ENCODE measurements at places on chromosomes 7 and 10.

- peak; percentile 52 for DNase-seq
Observed at GRCh38 chr7:79506481-79506880, 53.0 kb upstream of the MAGI2 start.

GRCh38 chr10:113132591-113133121, 182.6 kb downstream of the TCF7L2 start:
- DNase-seq: peak; percentile 77

DNA sequence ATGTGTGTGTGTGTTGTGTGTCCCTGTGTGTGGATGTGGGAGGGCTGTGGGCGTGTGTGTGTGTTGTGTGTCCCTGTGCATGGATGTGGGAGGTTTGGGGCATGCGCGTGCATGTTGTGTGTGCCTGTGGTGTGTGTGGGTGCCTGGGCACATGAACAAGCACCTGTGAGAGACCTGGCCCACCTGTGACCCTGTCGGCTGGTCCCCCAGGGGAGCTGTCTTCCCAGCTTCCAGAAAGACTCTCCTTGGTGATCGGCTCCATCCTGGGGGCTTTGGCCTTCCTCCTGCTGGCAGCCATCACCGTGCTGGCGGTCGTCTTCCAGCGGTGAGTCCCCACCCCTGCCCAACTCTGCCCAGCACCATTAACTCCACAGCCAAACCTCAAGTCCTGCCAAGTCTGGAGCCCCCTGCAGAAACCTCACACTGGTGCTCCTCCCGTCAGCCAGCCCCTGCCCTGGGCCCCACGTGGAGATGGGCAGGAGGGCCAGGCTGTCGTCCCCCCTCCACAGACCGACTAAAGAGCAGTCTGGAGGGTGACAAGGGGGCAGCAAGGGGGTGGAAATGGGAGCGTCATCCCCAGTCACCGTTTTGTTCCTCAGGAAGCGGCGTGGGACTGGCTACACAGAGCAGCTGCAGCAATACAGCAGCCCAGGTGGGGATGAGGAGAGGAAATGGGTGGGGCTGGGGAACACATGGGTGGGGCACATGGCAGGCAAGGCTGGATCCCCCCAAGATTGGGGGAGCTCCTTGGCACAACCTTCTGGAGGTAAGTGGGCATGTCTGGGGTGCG, 12.7 kb downstream of the EPHB6 start:
- no peak for DNase-seq

DNA sequence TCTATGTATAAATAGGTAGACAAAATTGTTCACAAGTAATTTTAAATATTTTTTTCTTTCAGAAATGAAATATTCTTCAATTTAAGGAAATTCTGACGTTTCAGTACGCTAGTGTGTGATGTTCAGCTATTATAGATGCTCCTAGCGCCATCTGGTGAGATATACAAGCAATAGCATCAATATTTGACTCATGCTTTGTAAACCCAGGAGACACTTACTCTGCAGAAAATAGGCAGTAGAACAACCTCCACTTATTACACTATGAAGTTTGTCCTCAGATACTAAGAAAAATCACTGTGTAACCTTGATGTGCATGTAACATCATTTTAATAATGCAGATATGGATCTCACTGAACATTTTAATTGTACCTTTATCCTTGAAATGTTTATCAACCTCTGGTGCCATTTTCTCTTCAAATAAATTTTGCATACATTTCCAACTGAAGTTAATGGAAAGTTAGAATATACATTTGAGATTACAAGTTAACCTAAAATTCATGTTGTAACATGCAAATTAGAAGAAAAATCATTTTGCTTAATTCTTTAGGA, 151.5 kb upstream of the FAM3C start:
- no peak for DNase-seq

DNA sequence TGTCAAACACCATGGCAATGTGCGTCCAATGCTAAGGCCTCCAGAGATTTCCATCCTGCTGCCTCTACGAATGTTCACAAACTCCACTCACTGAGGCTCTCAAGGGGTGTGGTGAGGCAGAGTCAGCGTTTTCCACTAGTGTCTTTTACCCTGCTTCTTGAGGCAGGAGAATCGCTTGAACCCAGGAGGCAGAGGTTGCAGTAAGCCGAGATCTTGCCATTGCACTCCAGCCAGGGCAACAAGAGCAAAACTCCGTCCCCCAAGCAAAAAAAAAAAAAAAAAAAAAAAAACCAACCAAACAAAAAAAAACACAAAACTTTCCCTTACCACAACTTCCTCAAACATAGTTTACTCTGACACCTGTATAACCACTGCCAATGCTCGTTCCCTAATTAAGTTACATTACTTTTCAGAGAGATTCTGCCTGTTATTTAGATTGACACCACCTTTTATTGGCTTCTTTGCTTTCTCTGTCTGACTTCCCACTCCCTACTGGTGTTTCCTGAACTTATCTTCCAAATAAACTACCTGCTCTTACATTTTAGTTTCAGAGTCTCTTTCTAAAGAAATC, 102.1 kb upstream of the ZNF746 start:
- no peak for DNase-seq

GRCh38 chr7:26403640-26404039, 112.0 kb downstream of the SNX10 start:
- DNase-seq: no peak

- peak; percentile 20 for DNase-seq
Observed at GRCh38 chr7:128791121-128791971, at the start of gene CCDC136. Gene CCDC136 (plus strand): TSS chr7:128791968. CDS start chr7:128792412, 444 bp downstream.

GRCh38 chr10:100020142-100020885, 10.6 kb upstream of the DNMBP start:
- no peak for DNase-seq

GRCh38 chr10:44233561-44234482, 151.1 kb downstream of the CXCL12 start:
- peak; percentile 69 for DNase-seq

DNA sequence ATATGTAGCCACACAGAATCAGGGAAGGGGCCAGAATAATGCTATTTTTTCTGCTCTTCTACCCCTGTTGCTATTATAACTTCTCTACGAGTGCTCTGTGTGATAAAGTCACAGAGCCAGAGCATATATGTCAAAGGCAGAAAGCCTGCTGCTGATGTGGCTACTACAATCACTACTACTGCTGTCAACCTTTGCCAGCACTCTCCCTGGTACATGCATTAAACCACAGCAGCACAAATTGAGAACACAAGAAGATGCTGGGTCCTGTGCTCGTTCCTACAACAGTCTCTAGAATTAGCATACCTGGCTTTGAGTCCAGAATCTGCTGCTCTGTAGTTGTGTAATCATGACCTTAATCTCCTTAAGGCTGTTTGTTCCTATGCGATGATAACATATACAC, 108.6 kb downstream of the SEMA3A start:
- DNase-seq: no peak

GRCh38 chr7:2501947-2502646, 17.5 kb upstream of the LFNG start:
- no peak for DNase-seq

DNA sequence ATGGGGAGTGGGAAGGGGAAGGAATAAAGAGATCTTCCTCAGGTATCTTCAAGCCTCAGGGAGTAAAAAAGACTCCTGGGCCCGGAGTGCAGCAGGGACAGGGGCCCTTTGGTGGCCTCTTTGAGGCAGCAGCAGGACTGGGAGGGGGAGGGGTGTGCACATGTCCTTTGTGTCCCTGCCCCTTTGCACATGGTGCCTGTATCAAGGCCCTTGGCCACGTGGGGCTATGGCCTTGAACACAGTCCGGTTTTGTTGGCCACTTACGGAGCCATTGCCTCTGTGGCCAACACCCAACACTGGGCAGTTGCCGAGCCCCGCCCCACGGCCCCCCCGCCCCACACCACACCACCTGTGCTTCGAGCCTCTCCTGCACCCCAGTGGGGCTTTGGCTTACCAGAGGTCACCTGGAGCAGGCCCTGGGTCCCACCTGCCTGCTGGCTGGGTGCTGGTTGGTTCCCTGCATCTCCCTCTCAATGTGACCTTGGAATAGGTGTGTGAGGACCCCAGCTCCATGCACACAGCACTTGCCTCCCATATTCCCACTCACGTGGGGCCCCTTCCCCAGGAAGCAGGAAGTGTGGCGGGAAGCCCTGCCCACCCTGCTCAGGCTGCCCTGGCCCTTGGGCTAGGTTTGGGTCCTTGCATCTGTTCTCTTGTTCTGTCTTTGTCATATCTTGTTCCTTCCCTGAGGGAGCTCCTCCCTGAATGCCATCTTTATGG, 5.4 kb downstream of the SAP25 start:
- DNase-seq: no peak

- peak; percentile 20 for DNase-seq
Observed at GRCh38 chr10:61589547-61590243, 73.0 kb upstream of the CABCOCO1 start.

DNA sequence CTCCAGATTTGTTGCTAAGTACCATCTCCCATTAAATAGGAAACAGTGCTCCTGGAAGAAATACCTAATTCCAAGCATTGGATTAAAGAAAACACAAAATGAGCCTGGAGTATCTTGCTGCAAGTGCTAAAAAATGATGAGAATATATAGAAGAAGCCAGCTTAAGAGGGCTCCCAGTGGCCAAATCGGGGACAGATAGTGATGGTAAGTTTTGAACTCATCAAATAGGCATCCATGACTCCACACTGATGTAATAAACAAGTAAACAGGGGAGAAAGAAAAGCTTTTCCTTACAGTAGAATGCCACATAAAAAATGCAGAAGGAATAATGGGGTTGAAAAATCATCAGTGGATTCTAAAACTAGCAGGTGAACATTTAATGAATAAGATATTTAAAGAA, 72.4 kb downstream of the CTTNBP2 start:
- DNase-seq: no peak

DNA sequence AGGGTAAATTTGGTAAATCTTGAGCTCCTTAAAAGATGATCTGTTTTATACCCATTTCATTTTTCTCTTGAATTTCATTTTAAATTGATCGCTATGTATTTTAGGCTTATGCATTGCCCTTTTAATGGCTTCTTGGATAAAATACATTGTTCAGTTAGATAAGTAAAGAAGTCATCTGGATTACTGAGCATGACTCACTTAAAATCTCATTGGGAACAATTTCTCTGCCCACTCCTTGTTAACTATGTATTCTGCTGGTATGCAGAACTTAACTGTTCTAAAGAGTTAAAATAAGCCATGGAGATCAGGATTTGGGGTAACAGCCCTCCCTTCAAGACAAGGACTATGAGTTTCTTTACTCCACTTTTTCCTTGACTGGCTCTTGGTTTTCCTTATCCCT, 134.2 kb downstream of the SND1 start:
- no peak for DNase-seq

DNA sequence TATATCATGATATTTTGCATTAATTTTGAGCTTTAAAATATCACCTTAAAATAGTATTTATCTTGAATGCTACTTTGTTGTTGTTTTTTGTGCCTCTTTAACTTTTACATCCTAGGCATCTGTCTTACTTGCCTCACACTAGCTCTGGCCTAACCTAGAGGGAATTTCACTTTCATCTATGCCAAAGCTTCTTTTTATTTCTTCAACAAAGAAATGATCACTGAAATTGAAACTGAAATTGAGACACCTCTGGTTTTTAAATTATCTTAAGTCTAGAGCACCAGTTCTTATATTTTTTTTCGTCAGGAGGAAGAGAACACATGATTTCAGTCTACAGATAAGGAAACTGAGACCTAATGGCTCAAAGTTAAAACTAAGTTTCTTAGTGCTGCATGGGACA, 3.5 kb upstream of the SCIN start:
- DNase-seq: no peak

DNA sequence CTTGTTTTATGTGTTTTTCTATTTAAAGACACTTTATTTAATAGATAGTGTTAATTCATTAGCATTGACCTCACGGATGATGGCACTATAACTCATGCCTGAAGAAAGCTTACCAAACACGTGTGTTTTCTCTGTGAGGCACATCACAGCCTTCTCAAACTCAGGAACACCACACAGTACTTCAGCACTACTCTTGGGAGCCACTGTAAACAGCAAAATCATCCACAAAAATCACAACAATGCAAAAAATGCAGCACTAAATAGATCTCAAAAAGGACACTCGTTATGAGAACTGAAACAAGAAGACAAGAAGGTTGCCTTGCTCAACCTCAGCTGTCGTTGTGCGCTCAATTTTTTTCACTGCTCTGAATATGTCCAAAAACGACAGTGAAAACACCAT, 12.0 kb upstream of the PARP12 start:
- DNase-seq: no peak

- no peak for DNase-seq
Observed at GRCh38 chr7:106167439-106168136, 55.5 kb upstream of the SYPL1 start.

DNA sequence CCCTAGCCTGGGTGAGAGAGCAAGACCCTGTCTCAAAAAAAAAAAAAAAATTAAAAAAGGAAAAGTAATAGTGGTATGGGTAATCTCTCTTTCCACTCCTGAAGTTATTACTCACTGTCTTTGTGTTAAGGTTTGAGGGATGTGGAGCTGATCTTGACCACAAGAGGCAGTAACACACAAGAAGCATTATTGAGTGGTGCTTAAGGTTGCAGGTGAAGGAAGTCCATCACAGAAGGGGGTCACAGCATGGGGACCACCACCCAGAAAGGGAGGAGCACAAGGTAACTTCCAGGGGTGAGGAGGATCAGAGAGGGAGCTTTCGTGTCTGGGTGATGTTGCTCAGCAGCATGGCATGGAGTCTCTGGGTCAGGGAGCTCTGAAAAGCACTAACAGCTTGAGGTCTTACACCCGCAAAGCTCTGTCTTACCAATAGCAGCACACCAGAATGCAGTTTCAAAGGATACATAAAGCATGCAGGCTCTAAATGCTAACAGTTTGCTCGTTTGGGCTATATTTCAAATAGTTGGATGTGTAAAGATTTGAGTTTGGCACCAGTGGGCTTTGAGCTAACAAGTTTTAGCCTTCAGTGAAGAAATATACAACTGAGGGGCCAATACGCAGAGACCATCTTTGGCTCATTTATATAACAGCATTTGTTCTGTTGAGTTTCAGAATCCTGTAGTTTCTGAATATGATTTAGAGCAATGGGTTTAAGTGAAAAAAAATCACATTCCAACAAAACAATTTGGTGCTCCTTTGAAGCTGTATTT, 100.4 kb upstream of the DNAJC1 start:
- DNase-seq: no peak

DNA sequence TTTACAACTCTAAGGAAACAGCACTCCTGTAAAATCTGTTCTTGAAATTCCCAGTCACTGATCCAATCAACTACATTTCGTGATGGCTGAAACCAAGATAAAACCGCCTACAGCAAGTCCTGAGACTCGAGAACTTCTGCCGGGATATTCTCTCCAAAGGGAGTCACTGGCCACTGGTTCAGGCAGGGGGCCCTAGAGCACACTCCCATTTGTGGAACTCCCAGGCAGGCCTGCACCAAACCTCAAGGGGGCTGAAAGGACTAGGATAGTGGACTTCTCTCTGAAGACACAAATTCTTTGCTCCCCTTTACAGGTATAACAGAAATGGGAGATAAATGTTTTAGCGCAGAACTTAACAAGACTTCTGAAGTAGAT, 16.3 kb downstream of the CYTH3 start:
- DNase-seq: no peak

DNA sequence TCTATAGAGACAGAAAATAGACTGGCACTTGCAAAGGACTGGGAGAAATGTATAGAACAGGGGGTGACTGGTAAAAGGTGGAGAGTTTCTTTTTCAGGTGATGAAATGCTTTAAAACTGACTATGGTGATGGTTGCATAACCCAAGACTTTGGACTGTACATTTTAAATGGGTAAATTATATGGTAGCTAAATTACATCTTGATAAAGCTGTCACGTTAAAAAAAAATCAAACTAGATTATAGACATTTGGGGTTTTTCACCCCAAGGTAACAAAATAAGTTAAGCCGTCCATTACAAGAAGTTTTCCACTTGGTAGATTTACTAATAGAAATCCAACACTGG, 24.0 kb downstream of the TMEM209 start:
- DNase-seq: no peak

- no peak for DNase-seq
Observed at GRCh38 chr7:30894866-30895605, 16.6 kb upstream of the AQP1 start.

GRCh38 chr10:99921948-99922347, 87.8 kb downstream of the DNMBP start:
- DNase-seq: no peak
